ENCODE measurements at places on chromosomes 7 and 10.

- DNase-seq: peak; percentile 68
These were observed 421.4 kb downstream of the PLXDC2 start for GRCh38 chr10:20237586-20237985.

DNA sequence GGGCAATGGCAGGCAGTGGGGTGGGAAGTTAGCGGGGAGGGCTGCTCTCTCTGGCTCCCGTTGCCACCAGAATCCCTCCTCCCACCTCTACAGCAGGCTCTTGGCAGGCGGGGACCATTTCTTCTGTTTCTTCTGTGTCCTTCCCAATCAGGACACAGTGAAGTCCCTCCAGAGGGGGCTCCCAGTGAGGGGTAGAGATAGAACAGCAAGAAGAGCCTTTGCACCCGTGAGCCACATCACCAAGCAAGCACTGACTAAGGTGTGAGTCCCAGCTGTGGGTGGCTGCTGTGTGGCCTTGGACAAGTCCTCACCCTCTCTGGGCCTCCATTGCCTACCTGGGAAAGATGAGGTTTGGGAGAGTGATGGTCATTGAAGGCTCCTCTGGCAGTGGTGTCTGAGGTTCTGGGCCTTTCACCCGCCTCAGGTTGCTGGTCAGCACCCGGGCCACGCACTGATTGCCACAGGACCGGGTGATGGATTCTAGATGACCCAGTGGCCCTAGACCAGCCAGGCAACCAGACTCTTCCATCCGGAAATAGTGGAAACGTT lies 26.0 kb upstream of the PCBD1 start:
- DNase-seq: no peak

- DNase-seq: no peak
These were observed 217.1 kb downstream of the TMEM178B start for GRCh38 chr7:141290973-141291372.

DNA sequence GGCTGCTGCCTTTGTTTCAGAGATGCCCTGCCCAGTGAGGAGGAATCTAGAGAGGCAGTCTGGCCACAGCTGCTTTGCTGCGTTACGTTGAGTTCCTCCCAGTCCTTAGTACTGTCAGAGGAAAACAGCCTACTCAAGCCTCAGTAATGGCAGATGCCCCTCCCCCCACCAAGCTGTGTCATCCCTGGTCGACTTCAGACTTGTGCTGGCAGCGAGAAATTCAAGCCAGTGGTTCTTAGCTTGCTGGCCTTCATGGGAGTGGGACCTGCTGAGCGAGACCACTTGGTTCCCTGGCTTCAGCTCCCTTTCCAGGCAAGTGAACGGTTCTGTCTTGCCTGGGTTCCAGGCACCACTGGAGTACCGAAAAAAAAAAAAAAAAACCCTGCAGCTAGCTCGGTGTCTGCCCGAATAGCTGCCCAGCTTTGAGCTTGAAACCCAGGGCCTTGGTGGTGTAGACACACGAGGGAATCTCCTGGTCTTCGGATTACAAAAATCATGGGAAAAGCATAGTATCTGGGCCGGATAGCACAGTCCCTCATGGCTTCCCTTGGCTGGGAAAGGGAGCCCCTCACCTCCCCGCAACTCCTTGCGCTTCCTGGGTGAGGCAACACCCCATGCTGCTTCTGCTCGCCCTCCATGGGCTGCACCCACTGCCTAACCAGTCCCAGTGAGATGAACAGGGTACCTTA lies 9.1 kb downstream of the SDHAF3 start:
- no peak for DNase-seq

DNA sequence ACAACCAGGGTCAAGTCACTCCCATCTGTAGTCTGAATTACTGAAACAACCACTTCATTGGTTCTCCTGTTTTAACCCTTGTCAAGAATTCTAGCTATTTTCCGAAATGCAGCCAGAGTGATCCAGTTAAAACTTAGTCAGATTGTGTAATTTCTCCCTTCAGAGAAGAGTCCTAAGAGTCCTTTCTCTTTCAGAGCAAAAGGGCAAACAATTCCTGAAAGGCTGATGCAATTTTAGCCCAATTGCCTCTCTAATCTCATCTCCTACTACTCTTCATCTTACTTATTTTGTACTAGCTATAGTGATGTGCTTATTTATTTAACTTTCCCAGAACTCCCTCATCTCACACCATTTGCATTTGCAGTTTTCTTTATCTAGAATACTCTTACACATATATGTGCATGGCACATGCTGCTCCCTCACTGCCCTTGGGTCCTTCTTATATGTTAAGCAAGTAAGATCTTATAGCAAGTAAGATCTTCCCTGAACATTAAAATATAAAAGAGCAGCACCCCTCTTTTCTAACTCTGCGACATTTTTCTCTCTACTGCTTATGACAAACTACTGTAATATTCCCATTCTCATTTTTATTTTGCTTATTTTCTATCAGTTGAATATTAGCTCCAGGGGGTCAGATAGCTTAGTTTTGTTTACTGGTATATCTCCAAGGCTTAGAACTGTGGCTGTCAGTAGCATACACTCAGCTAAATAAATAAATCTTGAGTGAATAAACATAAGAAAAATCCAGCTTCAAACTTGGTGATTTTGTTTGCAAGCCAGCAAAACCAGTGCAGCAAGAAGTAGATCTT lies 44.6 kb downstream of the HGF start:
- no peak for DNase-seq
